Central memory CD8-positive, alpha-beta T cell (primary cell): ENCODE measurements at places on chromosomes 13 and 19.

- no peak overlapping the region for H3K27ac ChIP-seq
- no peaks in the 10 kb centered on the region for H3K27me3 ChIP-seq
- DNase-seq: no peak
- no peak overlapping the region for H3K4me3 ChIP-seq
Measured at GRCh38 chr13:93727211-93728141, 500.9 kb downstream of the GPC6 start.

GRCh38 chr19:7153022-7153421, 83.5 kb downstream of the ZNF557 start:
- peak overlapping the region; percentile 22 for H3K27ac ChIP-seq
- no peaks in the 10 kb centered on the region for H3K27me3 ChIP-seq
- H3K36me3 ChIP-seq: peaks cover 5% of the 10 kb centered on the region
- no peak for DNase-seq
- peak overlapping the region; percentile 8 for H3K4me3 ChIP-seq
- no peaks in the 10 kb centered on the region for H3K4me1 ChIP-seq

DNA sequence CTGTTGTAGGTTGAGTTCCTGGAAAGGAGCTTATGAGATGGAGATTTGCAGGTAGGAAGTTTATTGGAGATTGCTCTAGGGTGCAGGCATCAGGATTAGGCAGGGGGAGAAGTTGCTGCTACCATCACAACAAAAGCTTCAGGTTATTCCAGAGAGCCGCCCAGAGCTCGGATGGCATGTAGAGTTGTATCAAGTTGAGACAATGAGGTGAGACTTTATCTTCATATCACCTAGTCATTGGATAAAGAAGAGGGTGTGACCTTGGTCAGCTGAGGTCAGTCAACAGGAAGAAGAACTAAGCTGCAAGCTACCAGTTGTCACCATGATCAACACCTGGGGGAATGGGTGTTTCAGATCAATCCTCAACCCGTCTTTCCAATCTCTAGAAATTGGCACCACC, 342.0 kb downstream of the RFC3 start:
- peaks cover 7% of the 10 kb centered on the region for H3K4me1 ChIP-seq
- no peak overlapping the region for H3K4me3 ChIP-seq
- DNase-seq: no peak

- peaks cover 1% of the 10 kb centered on the region for H3K36me3 ChIP-seq
- DNase-seq: no peak
- peak overlapping the region; percentile 70 for H3K27ac ChIP-seq
- peaks cover 16% of the 10 kb centered on the region for H3K4me1 ChIP-seq
- H3K27me3 ChIP-seq: no peaks in the 10 kb centered on the region
Measured at GRCh38 chr13:113653264-113654174, 4.5 kb downstream of the ATP4B start.

- H3K4me1 ChIP-seq: no peaks in the 10 kb centered on the region
- no peaks in the 10 kb centered on the region for H3K36me3 ChIP-seq
- no peak overlapping the region for H3K27ac ChIP-seq
Measured at GRCh38 chr13:83496501-83496900, 385.8 kb downstream of the SLITRK1 start.

DNA sequence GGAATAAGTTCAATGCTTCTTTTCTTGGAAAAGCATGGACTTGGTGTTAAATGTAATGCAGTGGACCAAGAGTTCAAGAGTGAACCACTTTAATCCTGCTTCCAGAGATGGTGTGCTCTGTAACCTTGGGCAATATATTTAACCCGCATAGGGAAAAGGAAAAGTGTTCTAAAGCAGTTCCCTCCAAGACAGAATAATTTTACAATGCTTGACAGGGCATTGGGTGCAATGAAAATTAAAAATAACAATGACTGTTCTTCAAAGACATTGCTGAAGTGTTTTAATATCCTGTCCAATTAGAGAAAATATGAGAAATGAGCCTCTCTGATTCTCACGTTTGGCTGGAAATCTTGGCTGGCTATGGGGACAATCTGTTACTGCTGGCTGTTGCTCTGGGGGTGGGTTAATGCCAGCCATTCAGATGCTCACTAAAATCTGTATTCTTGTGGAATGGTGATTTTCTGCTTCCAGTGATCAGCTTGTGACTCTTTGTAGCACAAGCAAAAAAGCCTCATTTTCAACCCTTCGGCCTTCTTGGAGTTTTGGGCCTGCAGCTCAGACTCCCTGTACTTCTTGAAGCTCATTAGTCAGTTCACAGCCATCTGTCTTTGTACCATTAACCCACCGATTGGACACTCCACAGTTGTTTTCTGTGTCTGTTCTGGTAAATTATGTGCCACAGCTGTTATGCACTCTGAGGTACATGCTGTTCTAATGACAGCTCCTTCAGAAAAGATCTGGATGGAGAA, 310.6 kb downstream of the LMO7 start:
- no peak for DNase-seq
- no peak overlapping the region for H3K27ac ChIP-seq
- H3K4me1 ChIP-seq: no peaks in the 10 kb centered on the region
- H3K27me3 ChIP-seq: peaks cover 17% of the 10 kb centered on the region
- no peaks in the 10 kb centered on the region for H3K36me3 ChIP-seq
- no peak overlapping the region for H3K4me3 ChIP-seq

- H3K36me3 ChIP-seq: no peaks in the 10 kb centered on the region
- no peak for DNase-seq
- H3K4me3 ChIP-seq: no peak overlapping the region
Measured at GRCh38 chr13:29131159-29131558, 311.0 kb downstream of the MTUS2 start.

- no peaks in the 10 kb centered on the region for H3K4me1 ChIP-seq
- peaks cover 42% of the 10 kb centered on the region for H3K27me3 ChIP-seq
- H3K36me3 ChIP-seq: peaks cover 3% of the 10 kb centered on the region
- no peak for DNase-seq
Measured at GRCh38 chr19:8846819-8847218, 14.6 kb downstream of the MBD3L1 start.

- H3K4me1 ChIP-seq: no peaks in the 10 kb centered on the region
- DNase-seq: no peak
- no peaks in the 10 kb centered on the region for H3K36me3 ChIP-seq
- no peak overlapping the region for H3K4me3 ChIP-seq
- H3K27ac ChIP-seq: no peak overlapping the region
Measured at GRCh38 chr13:75959861-75960481, 323.8 kb downstream of the LMO7 start.

- no peaks in the 10 kb centered on the region for H3K4me1 ChIP-seq
- DNase-seq: no peak
- H3K36me3 ChIP-seq: no peaks in the 10 kb centered on the region
Measured at GRCh38 chr13:33260168-33261098, 25.1 kb downstream of the STARD13 start.

GRCh38 chr13:44298314-44298713, 75.3 kb upstream of the SERP2 start:
- H3K27me3 ChIP-seq: peaks cover 46% of the 10 kb centered on the region
- no peak overlapping the region for H3K27ac ChIP-seq
- no peak overlapping the region for H3K4me3 ChIP-seq
- peaks cover 2% of the 10 kb centered on the region for H3K36me3 ChIP-seq

DNA sequence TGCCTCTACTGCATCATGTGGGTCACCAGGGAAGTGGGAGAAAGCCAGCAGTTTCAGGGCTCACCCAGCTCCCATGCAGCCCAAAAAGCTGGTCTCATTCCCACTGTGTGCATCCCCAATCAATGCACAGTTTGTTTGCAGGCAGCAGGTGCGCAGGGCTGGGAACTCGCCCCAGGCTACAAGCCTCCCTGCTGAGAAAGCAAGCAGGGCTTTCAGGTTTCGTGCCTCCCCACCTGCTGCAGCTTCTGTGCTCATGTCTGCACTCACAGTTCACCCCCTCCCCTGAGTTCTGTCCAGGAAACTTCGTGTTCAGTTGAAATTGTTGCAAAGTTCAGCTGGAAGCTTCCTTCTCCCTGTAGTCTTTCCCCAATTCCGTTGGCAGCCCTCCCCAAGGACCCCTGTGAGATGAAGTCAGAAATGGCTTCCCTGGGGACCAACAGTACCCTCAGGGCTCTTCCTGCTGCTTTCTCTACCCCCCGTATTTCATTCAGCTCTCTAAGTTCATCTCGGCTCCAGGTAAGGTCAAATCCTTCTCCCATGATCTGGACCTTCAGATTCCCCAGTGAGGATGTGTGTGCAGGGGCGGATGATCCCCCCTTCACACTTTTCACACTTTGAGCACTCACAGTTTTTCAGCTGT, 10.3 kb upstream of the KLK3 start:
- peaks cover 30% of the 10 kb centered on the region for H3K27me3 ChIP-seq
- H3K27ac ChIP-seq: no peak overlapping the region
- no peak for DNase-seq
- no peaks in the 10 kb centered on the region for H3K36me3 ChIP-seq
- H3K4me1 ChIP-seq: no peaks in the 10 kb centered on the region

GRCh38 chr19:30684613-30685012, 312.4 kb downstream of the ZNF536 start:
- H3K4me3 ChIP-seq: no peak overlapping the region
- H3K36me3 ChIP-seq: no peaks in the 10 kb centered on the region
- no peak for DNase-seq
- H3K27me3 ChIP-seq: peaks cover 85% of the 10 kb centered on the region
- no peak overlapping the region for H3K27ac ChIP-seq
- H3K4me1 ChIP-seq: no peaks in the 10 kb centered on the region

DNA sequence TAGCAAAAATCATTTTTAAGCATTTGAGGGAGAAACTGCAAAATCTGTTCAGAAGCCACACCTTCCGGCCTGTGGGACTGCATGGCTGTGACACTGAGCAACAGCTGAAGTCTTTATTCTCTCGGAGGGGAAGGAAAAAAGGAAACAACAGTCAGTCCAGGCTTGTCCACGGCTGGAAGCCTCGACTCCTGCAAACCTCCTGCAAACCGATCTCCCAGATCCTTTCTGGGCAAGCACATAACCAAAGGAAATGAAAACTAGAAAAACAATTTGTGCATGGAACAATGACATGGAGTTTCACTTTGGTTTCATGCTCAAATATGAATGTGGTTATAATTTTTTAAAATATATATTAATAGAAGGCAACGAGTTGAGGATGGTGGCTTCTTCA, 1.0 kb downstream of the COL4A1 start:
- H3K27me3 ChIP-seq: peaks cover 79% of the 10 kb centered on the region
- H3K36me3 ChIP-seq: no peaks in the 10 kb centered on the region
- peaks cover 6% of the 10 kb centered on the region for H3K4me1 ChIP-seq

DNA sequence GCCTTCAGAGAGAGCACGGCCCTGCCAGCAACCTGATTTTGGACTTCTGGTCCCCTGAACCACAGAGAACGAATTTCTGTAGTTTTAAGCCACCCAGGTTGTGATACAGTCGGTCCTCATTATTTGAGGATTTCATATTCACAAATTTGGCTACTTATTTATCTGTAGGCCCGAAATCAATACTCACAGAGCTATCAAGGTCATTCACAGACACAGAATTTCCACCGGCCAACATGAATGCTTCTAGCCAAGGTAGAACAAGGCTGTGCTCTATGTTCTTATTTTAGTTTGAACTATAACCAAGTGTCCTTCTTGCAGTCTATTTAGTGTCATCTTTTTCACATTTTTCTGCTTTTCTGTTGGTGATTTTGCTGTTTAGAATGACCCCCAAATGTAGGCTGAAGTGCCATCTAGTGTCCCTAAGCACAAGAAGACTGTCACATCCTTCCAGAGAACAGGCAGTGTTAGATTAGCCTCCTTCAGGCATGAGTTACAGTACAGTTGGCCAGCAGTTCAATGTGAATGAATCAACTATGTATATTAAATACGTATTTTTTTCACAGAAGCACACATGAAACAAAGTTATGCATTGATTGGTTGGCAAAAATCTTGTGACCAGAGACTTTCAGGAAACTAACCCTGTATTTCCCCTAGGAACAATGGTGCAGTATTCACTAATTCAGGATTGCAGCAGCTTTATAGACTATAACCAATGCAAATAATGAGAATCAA, 63.5 kb downstream of the C13orf42 start:
- H3K27me3 ChIP-seq: no peaks in the 10 kb centered on the region
- no peaks in the 10 kb centered on the region for H3K4me1 ChIP-seq
- no peak overlapping the region for H3K27ac ChIP-seq

DNA sequence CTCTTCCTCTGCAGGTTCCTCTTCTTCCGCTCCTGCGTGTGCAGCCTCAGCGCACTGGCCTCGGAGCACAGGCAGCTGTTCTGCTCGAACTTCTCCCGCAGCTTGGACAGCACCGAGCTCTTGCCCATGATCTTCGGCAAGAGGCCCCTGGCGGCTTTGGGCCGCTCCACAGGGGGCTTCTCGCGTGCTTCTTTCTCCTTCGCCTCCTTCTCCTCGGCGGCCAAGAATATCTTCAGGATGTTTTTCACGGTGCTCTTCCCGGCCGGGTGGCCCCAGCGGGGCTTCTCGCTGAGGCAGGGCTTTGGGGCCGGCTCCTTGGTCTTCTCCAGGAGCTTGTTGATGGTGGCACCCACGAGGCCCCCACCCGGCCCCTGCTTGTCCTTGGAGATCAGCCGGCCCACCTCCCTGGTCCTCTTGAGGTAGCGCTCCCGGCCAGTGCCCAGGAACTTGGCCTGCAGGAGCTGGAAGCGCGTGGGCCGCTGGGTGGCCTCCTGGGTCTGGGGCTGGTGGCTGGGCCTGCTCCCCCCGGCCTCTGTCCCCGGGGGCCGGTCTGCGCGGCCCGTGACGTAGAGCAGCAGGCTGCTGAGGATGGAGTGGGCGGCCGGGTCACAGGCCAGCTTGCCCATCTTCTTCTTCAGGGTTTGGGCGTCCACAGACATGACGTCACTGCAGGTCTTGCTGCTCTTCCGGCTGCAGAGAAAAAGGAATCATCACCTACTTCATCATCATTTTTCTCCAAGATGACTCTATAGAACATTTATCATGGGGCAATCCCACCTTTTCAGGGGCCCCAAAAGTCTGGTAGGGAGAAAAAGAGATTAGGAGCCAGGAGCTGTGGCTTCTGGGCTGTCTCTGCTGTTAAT, 43.8 kb upstream of the GRTP1 start:
- no peaks in the 10 kb centered on the region for H3K27me3 ChIP-seq
- H3K4me1 ChIP-seq: no peaks in the 10 kb centered on the region
- no peaks in the 10 kb centered on the region for H3K36me3 ChIP-seq
- no peak overlapping the region for H3K27ac ChIP-seq

- no peaks in the 10 kb centered on the region for H3K36me3 ChIP-seq
- H3K4me3 ChIP-seq: no peak overlapping the region
- H3K4me1 ChIP-seq: no peaks in the 10 kb centered on the region
- no peak for DNase-seq
Measured at GRCh38 chr13:68027306-68027705, 797.2 kb upstream of the PCDH9 start.

- no peak overlapping the region for H3K4me3 ChIP-seq
- H3K4me1 ChIP-seq: peaks cover 21% of the 10 kb centered on the region
- DNase-seq: no peak
- peaks cover 3% of the 10 kb centered on the region for H3K36me3 ChIP-seq
- H3K27ac ChIP-seq: no peak overlapping the region
Measured at GRCh38 chr19:23343434-23344010, 51.7 kb downstream of the ZNF91 start.
